A172 (cell line): ENCODE measurements at places on chromosomes 4 and X. TPM values are rescaled to one million over a fixed set of nuclear protein-coding genes. Genes with fewer than 3 reads are reported as not detected.

DGKK gene
- not detected in 2 replicates for total RNA-seq

KLHL4 gene
- total RNA-seq = 1.8 and 3.3 TPM in 2 replicates

MEPE gene
- total RNA-seq = not detected in 2 replicates

DNA sequence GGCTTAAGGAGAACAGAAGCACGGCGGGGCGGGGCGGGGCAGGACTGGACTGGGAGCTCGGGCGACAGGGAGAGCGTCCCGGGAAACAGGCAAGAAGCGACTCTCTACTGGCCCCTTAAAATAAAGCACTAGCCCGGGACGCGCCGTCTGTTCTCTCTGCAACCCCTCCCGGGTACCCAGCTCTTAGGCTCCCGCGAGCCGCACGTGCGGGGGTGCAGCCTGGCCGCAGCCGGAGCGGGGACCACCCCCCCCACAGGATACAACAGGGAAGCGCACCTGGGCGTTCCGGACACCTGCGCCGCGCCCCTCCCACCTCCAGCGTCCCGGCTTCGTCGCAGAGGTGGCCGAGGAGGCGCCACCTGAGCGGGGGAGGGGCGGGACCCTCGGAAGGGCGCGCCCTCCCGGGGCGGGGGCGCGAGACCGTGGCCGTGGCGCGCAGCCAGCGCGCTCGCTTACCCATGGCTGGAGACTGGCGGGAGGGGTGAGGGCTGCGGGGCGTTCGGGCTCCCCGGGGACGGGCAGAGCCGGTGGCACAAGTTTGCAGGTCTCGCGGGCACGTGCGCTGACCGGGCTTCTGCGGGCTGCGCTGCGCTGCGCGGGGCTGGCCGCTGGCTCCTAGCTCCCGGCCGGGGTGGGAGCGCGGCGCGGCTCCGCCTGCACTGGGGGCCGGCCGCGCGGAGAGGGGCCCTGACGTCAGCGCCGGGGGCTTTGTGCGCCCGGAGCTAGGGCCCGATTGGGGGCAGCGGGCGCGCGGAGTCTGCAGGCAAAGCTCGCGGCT is 91.5 kb downstream of the GEMIN8 start:
- DNase-seq = no peak

GRCh38 chr4:107115185-107115847 is 79.2 kb upstream of the DKK2 start:
- DNase-seq = no peak

DNA sequence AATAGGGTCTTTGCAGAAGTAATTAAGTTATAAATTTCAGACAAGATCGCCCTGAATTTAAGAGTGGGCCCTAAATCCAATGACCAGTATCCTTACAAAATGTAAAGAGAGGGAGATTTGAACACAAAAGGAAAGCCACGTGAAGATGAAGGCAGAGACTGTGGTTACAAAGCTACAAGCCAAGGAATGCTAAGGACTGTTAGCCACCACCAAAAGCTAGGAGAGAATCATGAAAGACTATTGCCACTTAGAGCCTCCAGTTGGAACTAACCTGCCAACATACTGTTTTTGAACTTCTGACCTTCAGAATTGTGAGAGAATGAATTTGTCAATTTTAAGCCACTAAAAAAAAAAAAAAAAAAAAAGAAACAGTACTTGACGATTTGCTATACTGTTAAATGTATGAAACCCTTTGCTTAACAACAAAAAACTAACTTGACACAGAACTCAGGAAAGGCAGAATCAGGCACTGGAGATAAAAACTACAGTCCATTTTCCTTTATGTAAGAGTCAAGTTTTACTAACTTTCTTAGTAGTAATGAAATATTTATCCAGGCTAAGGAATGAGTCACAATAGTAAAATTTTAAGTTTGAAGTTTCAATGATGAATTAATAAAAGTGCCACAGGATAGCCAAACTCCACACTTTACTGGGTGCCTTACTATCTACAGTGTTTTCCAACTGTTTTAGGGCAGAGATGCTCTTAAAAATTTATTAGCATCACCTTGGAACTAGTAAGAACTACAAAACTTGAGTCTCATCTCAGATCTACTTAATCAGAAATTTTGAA is 25.1 kb downstream of the DHX15 start:
- no peak for DNase-seq
